ENCODE measurements at places on chromosomes 4 and X. TPM values are rescaled to one million over a fixed set of nuclear protein-coding genes. Genes with fewer than 3 reads are reported as not detected.

DNA sequence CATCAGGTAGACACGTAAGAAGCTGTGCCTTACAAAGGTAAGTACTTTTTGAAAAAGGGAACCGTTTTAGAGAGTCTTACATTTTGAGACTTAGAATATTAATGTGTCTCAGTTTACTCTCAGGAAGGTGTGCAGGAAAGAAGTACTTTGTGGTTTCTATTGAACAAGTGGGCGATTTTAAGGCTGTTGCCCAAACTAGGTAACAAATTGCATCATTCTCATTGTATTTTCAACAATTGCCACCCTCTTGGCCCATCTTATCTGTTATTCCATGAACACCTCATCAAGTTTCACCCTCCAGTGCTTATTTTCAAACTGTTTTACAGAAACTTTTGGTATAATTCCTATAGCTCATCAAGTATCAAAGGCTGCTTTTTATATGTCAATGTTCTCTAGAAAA lies 158.3 kb downstream of the SLC4A4 start:
- peaks cover 22% of the 10 kb centered on the region for H3K4me1 ChIP-seq
- peaks cover 49% of the 10 kb centered on the region for H3K36me3 ChIP-seq
- H3K27ac ChIP-seq = peak overlapping the region; percentile 19
- no peak overlapping the region for H3K4me3 ChIP-seq
- no peaks in the 10 kb centered on the region for H3K27me3 ChIP-seq

DNA sequence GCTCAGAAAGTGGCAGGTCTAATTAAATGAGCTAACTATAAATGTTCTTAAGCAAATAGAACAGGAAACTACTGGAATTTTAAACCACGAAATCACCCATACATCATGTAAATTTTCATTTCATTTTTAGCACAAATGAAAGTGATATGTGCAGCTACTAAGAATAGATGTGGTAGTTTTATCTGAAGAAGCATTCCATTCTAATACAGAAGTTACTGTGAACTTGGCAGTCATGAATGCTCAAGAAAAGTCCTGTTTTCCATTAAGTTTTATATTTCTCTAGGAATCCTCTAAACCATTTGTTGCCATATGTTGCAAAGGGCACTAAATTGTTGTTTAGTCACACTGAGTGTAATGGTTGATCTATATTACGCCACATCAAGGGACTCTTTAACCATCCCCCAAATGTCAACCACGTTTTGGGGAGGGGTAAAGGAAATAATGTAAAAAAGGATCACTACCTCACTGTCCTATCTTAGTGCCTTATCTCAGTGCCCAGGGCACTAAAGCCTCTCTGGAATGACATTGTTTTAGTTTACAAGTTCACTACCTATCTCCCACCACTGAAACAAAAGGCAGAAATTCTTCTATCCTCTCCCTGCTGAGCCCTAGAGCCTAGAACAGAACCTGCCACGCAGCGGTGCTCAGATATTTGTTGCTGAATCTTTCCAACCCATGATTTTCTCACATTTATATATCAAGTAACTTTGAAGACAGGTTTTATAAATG lies 118.0 kb downstream of the SHISA3 start:
- H3K36me3 ChIP-seq = no peaks in the 10 kb centered on the region
- no peak overlapping the region for H3K27ac ChIP-seq
- DNase-seq = no peak
- H3K4me3 ChIP-seq = no peak overlapping the region

PAK3 gene
- total RNA-seq = 18.4 TPM

HOPX gene
- total RNA-seq = 0.55 TPM

TCEAL6 gene
- not detected for total RNA-seq

DNA sequence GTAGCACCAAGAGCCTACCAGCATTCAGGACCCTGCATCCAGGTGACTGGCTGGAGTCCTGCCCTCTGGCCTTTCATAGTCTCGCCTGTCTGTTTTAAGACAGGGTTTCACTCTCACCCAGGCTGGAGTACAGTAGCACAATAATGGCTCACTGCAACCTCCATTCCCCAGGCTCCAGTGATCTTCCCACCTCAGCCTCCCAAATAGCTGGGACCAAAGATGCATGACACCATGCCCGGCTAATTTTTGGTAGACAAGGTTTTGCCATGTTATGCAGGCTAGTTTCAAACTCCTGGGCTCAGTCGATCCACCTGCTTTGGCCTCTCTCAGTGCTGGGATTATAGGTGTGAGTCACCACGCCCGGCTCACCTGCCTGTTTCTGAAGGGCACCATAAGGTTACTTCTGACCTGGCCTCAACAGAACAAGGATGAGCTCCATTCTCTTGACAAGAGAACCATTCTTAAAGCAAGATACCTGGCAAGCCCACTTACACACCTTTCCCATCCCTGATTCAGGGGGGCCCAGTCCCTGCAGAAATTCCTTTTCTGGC lies 6.7 kb downstream of the RPS4X start:
- H3K4me3 ChIP-seq = no peak overlapping the region
- peaks cover 43% of the 10 kb centered on the region for H3K36me3 ChIP-seq
- DNase-seq = no peak
- no peak overlapping the region for H3K27ac ChIP-seq

DNA sequence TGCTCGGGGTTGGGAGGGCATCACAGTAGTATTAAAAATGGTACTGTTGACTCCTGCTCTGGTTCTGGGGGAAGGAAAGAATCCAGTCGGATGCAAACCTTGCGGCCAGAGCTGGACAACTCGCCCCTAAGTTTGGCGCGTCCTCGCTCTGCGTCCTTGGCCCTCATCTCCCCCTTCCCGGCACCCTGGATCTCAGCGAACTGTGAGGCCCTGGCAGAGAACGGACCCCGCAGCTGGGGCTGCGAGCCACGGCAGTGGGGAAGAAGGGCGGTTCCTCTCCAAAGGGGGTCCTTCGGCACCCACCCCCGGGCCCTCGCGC lies 14.0 kb downstream of the ARHGEF6 start:
- peak overlapping the region; percentile 62 for H3K4me3 ChIP-seq
- H3K4me1 ChIP-seq = no peaks in the 10 kb centered on the region
- H3K36me3 ChIP-seq = no peaks in the 10 kb centered on the region
- DNase-seq = no peak

- peaks cover 5% of the 10 kb centered on the region for H3K36me3 ChIP-seq
- H3K27me3 ChIP-seq = no peaks in the 10 kb centered on the region
- no peak overlapping the region for H3K4me3 ChIP-seq
- no peaks in the 10 kb centered on the region for H3K4me1 ChIP-seq
- no peak for DNase-seq
- H3K27ac ChIP-seq = no peak overlapping the region
Measured at GRCh38 chr4:121829511-121829910, 5.8 kb upstream of the CCNA2 start.

- DNase-seq = no peak
- H3K36me3 ChIP-seq = no peaks in the 10 kb centered on the region
- peaks cover 6% of the 10 kb centered on the region for H3K27me3 ChIP-seq
Measured at GRCh38 chrX:149712831-149713230, 971 bp downstream of the MAGEA11 start.

GRCh38 chr4:109729117-109729717 lies 653 bp downstream of the PLA2G12A start:
- H3K4me3 ChIP-seq = peak overlapping the region; percentile 95
- peaks cover 7% of the 10 kb centered on the region for H3K36me3 ChIP-seq
- H3K27me3 ChIP-seq = peaks cover 7% of the 10 kb centered on the region
- peak overlapping the region; percentile 98 for H3K27ac ChIP-seq

DNA sequence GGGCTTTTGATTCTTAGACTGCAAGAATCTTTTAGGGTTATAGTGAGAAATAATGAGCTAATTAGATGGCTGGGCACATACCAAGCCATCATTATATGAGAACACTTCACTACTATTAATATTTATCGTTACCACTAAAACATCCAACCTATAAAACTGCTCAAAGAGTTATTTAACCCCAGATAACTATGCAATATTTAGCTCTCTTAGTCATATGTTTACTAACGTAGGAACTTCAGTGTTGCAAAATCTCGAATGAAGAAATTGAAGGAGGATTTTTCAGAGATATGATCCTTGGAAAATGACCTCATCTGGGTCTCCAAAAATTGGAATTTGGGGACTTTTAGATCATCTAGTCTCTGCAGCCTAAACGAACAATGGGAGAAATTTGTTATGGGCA lies 265.0 kb upstream of the RPS6KA3 start:
- peaks cover 16% of the 10 kb centered on the region for H3K4me1 ChIP-seq
- H3K27ac ChIP-seq = no peak overlapping the region
- H3K36me3 ChIP-seq = no peaks in the 10 kb centered on the region
- no peak for DNase-seq

FAM47E gene
- 3.4 TPM for total RNA-seq

RBM47 gene
- 64.3 TPM for total RNA-seq

DNA sequence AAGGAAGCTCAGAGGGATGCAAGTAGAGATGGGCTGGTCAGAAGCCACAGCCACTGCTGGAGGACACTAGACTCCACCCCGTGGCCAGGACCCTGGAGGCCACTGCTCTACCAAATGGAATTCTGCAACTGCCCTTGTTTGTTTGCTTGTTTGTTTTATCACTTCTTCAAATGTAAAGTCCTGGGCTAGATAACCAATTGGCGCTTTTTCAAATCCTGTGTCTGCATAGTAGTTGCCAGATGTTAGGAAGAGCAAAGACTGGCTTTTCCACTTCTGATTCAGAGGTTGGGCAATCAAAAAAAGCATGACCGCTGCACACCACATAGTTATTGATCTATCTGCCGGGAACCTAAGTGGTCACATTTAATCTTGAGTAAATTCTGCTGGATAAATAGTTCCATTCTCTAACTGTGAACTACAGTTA lies 255.2 kb upstream of the SFRP2 start:
- H3K4me3 ChIP-seq = no peak overlapping the region
- H3K27ac ChIP-seq = no peak overlapping the region
- no peak for DNase-seq
- H3K36me3 ChIP-seq = no peaks in the 10 kb centered on the region
- H3K27me3 ChIP-seq = peaks cover 7% of the 10 kb centered on the region

- peaks cover 13% of the 10 kb centered on the region for H3K4me1 ChIP-seq
- peaks cover 12% of the 10 kb centered on the region for H3K36me3 ChIP-seq
- H3K4me3 ChIP-seq = no peak overlapping the region
- peak overlapping the region; percentile 67 for H3K27ac ChIP-seq
Measured at GRCh38 chr4:158870282-158870625, 101.4 kb downstream of the FNIP2 start.

REELD1 gene
- total RNA-seq = not detected

DNA sequence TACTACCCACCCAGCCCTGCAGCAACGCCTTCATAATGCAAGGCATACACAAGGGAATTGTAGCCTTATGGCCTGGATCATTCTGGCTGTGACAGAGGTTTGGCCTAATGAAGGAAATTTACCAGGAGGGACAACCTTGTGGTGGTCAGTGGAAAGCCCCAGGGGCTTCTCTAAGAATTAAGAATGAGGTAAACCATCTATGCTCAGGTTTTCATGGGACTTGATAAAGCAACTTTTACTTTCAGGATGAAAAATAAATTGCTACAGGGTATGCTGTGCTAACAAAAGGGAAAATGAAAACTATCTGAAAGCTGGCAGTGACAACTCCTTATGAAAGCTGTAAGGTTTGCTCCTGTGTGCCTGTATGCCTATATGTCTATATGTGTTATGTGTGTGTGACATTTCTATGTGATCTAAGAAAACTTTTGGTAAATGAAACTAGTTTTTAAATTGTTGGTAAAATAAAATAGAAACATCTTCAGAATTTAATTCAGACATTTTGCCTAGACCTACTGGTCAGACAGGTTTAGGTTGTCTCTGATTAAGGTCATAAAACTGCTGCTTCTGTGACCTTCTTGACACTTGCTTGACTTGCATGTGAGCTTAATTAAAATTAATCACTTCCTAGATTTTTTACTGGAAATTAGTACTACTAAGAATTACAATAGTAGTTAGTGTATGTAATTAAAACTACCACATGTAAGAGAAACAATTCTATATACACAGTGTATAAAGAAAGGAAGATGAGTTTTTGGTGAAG lies 19.9 kb upstream of the TXK start:
- H3K4me3 ChIP-seq = no peak overlapping the region
- H3K4me1 ChIP-seq = no peaks in the 10 kb centered on the region
- no peak overlapping the region for H3K27ac ChIP-seq

RS1 gene
- not detected for total RNA-seq

DNA sequence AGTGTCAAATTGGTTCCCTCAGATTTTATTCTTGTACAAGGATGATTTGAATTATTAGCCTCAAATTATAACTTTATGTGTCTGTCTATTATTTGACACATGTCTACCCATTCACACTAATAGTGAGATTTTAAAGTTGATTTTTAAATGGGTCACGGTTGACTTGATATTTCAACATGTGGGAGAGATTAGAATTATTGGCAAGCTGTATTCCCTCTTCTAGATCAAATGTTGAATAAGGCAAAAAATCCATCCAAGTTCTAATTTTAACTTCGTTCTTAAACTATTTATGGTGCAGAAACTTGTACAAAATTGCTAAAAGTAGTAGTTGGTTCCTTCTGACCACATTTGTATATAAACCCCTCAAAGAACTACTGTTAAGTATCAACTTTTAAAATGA lies 1498.0 kb downstream of the STIM2 start:
- no peaks in the 10 kb centered on the region for H3K36me3 ChIP-seq
- no peak overlapping the region for H3K27ac ChIP-seq
- H3K4me3 ChIP-seq = no peak overlapping the region

GRCh38 chr4:150145090-150145945 lies 67.1 kb downstream of the DCLK2 start:
- H3K27ac ChIP-seq = no peak overlapping the region
- H3K4me1 ChIP-seq = no peaks in the 10 kb centered on the region
- DNase-seq = no peak
- H3K36me3 ChIP-seq = no peaks in the 10 kb centered on the region

SPATA4 gene
- total RNA-seq = 0.93 TPM

ANOS1 gene
- total RNA-seq = 6.9 TPM

GRCh38 chrX:1330605-1331004 lies 6.0 kb upstream of the IL3RA start:
- H3K4me1 ChIP-seq = no peaks in the 10 kb centered on the region
- H3K27ac ChIP-seq = no peak overlapping the region
- H3K36me3 ChIP-seq = no peaks in the 10 kb centered on the region
- no peak for DNase-seq
- H3K4me3 ChIP-seq = no peak overlapping the region

All from progenitor cell of endocrine pancreas (in vitro differentiated cells).